Non-pigmented ciliary epithelial cell (primary cell): ENCODE measurements at places on chromosomes 6 and 20.

- DNase-seq, result no peak
Measured at GRCh38 chr6:147618927-147619326, 110.4 kb downstream of the SAMD5 start.

DNA sequence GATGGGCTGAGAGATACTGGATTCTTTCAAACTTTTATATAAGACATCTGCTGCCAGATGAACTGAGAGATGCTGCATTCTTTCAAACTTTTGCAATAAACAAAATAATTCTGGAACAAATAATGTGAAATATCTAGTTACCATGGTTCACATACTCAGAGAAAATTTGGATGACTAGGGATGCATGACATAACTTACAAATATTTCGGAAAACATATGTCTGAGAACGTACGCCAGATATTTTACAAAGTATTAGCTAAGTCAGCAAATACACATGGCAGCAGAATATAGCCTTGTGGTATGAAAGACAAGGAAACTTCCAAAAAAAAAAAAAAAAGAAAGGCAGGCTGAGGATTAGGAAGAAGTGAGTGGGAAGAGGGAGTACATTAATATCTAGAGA lies 113.3 kb upstream of the TRAF3IP2 start:
- no peak for DNase-seq

- no peak for DNase-seq
Measured at GRCh38 chr6:127267646-127268625, 1.3 kb downstream of the RNF146 start.

DNA sequence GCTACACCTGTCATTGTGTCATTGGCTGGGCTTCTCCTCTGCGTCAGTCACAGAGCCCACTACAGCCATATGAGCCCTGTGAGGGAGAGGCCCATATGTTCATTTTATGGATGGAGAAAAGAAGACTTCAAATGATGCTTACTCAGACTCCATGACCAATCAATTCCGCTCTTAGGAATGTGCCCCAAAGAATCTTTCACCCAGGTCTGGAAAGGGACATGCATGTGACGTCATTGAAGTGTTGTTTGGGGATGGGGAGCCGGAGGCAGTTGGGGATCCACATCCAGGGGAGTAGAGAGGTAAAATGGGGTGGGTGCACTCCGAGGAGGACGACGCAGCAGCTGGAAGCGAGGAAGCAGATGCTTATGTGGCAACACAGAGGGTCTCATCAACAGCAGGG lies 9.6 kb upstream of the C6orf132 start:
- DNase-seq, result no peak

- DNase-seq, result no peak
Measured at GRCh38 chr6:155313602-155314091, 637 bp downstream of the TFB1M start.

GRCh38 chr6:144585217-144585814 lies 300.2 kb downstream of the UTRN start:
- DNase-seq, result no peak

GRCh38 chr6:142372348-142372747 lies 70.5 kb downstream of the ADGRG6 start:
- DNase-seq, result peak; percentile 59

DNA sequence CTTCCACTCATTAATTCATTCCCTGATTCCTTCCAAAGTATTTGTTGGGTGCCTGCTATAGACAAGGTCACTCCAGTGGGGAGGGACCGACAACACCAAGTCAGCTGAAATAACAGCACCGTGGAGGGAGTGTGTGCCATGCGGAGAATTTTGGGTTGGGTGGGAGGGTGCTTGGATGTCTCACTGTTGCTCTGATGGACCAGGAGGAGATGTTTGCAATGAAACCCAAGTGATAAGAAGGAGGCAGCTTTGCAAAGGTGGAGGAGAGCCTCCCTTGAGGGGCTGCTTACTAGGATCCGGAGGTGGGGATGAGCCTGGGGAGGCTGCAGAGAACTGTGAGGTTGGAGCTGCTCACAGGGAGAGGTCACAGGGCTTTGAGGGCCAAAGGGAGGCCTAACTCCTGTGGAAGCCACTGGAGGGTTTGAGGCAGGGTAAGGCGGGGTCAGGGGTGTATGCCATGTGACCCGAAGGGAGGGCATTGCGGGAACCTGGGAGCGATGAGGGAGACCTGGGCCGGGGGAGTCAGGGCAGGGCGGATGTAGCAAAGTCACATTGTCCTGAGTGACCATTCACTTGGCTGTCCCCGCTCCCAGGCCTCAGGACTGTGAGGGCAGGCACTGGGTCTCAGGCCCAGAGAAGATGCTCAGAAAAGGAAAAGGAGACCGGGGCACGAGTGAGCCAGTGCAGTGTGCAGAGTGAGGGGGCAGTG lies 124.5 kb downstream of the PHACTR3 start:
- no peak for DNase-seq

DNA sequence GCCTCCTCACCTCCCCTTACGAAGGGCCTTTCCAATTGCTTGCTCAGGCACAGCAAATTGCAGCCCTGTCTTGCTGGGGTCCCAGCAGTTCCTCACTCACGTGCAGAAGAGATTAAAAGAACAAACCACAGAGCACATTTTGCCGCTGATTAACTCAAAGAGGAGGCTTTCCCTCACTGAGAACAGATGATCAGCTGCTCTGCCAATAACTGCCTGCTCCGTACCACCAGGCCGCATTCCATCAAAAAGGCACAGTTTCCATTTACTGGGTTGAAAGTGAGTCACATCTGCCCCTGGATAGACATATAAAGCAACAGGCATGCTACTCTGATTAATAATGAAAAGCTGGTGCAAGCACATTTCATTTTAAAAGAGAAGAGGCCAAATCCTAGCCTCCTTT lies 446.8 kb downstream of the PTPRT start:
- no peak for DNase-seq

DNA sequence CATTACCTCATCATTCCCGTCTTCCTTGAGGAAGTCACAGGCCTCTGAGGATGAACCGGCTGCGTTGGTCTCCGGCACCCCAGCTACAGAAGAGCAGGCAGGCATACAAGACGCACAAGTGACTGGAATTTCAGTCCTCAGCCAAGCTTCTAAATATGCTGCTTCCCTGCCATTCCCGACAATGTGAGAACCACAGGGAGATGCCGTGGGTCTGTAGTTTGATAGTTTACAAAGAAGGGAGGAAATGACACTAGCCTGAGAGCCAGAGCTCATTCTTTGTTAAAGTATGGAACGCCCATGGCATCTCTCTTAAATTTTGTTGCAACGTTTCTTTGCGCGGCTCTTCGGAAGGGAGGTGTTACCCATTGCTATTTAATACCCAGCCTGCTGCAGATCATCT lies 25.7 kb downstream of the HEBP2 start:
- DNase-seq, result no peak

- no peak for DNase-seq
Measured at GRCh38 chr6:107977283-107977682, 19.3 kb upstream of the SEC63 start.

DNA sequence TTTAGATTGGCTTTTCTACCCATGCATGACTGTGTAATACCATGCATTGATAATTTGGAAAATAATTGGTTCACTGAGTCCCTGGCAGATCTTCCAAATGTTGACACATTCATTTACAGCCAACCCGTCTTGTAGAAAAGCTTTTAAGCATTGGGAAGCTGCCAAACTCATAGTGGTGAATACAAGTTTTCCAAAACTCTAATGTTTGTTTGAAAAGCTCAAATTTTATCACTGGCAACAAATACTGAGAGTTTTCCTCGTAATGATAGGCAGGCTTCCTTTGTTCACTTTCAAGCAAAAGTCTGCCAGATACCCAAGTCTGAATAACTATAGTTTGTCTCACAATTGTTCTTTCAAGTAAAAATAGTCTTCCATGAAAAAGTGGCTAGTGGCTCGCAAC lies 143.0 kb downstream of the FIG4 start:
- DNase-seq, result no peak

- DNase-seq, result peak; percentile 89
Measured at GRCh38 chr6:169162752-169163407, 90.8 kb downstream of the THBS2 start.

- DNase-seq, result no peak
Measured at GRCh38 chr20:62575976-62576722, 66.2 kb upstream of the SLCO4A1 start.

- no peak for DNase-seq
Measured at GRCh38 chr6:3635482-3635881, 116.0 kb downstream of the PXDC1 start.

GRCh38 chr6:109781001-109781400 lies 89.9 kb downstream of the FIG4 start:
- DNase-seq, result no peak

DNA sequence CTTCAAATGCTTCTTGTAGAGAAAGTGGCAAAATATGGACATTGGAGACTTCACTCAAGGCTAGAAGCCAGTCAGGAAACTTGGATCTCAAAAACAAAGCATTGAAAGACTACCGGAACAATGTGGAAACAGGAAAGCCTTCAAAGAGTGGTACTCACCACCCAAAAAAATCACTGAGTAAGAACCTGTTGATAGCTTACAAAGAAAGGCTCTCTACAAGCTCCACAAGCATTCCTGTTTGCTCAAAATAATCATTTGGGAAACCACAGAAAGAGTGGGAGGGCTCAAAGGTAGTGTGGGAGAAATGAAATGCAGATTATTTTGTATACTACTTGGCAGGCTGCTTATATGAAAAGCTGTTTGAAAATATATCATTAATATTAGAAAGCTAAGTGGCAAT lies 9.5 kb upstream of the DST start:
- peak; percentile 14 for DNase-seq
